ENCODE measurements at places on chromosomes 6 and 20.
A peak's percentile ranks its signal among the peaks of the same experiment; 100 is the strongest.

- DNase-seq: no peak
Observed at GRCh38 chr6:63561288-63561687, 11.0 kb upstream of the LOC128125822 start.

DNA sequence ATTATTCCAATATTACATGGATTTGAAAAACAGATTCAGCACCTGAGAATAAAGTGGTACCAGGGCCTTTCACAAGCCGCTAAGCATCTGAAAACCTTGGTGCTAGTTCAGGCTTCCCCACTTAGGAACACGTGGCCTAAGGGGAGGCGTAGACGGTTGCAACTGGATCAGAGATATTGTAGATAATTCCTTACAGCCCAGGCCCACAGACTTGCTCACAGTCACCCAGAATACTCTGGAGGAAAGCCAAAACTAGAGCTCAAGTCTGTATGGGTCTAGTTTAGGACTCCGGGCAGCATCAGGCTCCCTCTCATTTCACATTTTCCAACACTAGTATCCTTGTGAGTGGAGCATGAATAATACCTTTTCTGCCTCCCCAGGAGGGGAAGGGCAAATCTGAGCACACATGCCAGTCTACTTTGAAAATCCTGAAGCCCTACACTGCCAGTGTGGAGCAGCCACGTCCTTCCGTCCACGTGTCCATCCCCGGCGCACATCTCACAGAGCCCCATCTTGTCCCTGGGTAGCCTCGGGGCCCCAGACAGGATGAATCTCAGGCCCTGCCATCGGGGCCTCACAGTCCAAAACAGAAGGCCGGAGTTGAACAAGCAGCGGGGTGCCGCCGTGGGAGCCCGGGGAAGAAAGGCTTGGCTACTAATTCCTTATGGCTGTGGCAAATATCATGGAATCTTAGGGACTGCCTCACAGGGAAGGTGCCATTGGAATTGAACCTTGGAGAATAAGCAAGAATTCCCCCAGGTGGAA, 299.3 kb downstream of the NRN1 start:
- no peak for DNase-seq

- DNase-seq: no peak
Observed at GRCh38 chr20:9323622-9324021, 190.8 kb upstream of the LAMP5 start.

DNA sequence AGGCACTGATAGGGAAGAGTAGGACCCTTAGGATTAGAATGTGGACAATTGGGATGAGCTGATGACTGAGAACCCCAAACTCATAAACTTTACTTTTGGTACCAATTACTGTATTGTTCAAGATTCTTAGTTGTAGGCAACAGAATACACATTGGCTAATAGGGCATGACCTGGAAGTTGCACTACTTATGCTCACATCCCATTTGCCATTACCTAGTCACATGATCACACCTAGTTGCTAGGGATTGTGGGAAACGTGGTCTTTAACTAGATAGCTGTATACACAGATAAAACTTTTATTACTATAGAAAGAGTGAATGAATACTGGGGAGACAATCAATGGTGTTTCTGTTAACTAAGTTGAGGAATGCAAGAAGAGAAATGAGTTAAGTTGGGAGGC, 113.4 kb upstream of the AKIRIN2 start:
- DNase-seq: no peak

GRCh38 chr6:88914895-88915598, 48.4 kb downstream of the RNGTT start:
- no peak for DNase-seq

- no peak for DNase-seq
Observed at GRCh38 chr6:38034274-38034914, 214.9 kb downstream of the ZFAND3 start.

GRCh38 chr6:159933077-159933476, 35.8 kb upstream of the IGF2R start:
- no peak for DNase-seq

- DNase-seq: no peak
Observed at GRCh38 chr20:10074513-10074912, 39.7 kb downstream of the ANKEF1 start.

DNA sequence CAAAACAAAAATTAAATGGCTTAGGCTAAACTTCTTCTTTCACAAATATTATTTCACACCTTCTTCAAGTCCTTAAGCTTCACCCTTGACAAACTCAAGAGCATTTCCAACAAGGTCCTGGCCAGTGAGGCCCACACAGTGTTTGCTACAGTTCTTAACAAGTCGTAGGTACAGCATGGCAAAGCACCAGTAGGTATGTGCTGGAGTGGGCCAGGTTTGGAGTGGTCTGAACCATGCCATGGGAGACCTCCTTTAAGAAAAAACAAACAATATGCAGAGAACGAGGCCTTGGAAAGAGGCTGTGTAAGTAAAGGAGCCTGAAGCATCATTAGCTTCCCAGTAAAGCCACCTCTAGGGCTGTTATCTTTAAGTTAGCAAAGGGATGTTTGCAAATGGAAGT, 154.3 kb upstream of the SNX9 start:
- DNase-seq: no peak

GRCh38 chr6:107408714-107409113, 50.6 kb downstream of the PDSS2 start:
- no peak for DNase-seq

DNA sequence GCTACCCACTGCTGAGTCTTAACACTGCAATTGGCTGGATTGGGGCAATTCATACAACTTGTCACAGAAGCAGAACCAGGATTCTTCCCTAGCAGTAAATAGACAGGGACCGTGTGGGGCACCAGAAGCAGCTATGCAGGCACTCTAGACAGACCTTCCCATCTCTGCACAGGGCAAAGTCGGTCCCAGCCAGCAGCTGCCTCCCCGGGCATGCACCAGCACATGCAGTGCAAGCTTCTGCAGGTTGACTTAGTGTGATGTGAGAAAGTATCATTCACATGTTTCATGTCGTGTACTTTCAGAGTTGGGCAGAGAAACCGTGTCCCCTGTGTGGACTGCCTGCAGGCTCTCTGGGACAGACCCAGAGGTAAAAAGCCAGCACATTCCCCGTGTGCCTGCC, 98.0 kb upstream of the FOXA2 start:
- no peak for DNase-seq

DNA sequence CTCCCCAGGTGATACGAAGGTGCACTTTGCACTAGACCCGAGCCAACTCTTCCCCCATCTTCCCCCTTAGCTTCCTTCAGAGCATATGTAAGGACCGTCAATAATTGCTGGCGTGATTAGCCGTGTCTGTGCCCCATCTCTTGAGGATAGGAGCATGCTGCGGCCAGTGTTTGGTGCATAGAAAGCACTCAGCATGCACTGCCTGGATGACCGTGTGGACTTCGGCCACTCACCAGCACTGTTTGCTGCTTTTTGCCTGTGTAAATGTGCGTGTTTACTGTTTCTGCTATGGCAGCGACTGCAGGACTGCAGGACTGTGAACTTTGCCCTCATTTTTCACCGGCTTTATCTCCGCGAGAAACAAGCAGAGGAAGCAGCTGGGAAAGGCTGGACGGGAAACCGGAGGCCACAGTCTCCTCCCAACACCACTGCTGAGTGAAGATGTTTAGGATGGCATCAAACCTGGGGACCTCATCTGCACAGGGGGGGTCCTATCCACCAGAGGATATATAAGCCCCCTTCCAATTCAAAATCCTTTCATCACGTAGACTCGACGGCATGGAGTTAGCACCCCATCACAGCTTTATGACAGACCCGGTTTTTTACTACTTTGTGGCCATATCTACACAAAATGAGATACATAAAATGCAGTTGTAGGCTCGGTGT, 150.6 kb upstream of the AFDN start:
- DNase-seq: no peak

GRCh38 chr20:49541733-49542513, 26.0 kb downstream of the PTGIS start:
- peak; percentile 85 for DNase-seq

DNA sequence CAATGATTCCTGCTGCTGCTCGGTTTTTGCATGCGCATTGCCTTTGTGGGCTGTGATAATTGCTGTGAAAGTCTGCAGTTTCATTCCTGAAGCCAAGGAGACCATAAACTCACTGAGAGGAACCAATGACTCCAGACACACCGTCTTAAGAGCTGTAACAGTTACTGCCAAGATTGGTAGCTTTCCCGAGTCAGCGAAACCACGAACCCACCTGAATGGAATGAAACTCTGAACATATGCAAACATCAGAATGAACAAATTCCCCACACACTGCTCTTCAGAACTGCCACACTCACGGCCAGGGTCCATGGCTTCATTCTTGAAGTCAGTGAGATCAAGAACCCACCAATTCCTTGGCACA, 37.7 kb downstream of the TRIM27 start:
- DNase-seq: no peak

DNA sequence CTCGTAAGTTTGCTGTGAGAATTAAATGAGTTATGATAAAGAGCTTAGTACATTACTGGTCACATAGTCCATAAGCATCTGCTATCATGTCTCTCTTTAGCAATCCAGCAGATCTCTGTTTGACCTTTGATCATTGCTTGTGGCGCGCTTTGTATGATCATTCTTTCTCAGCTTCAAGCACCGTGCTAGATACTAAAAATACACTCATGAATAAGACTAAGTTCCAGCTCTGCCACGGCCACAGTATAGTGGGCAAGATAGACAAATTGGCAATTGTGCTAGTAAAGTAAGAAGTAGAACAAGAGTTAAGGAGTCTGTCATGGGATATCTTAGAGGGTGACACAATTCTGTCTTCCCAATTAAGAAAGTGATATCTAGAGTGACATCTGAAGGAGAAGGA, 75.2 kb upstream of the ADGRF1 start:
- DNase-seq: no peak

- no peak for DNase-seq
Observed at GRCh38 chr6:31676322-31676903, 4.5 kb downstream of the LY6G5C start.

- DNase-seq: no peak
Observed at GRCh38 chr6:85285114-85285513, 164.8 kb upstream of the NT5E start.

DNA sequence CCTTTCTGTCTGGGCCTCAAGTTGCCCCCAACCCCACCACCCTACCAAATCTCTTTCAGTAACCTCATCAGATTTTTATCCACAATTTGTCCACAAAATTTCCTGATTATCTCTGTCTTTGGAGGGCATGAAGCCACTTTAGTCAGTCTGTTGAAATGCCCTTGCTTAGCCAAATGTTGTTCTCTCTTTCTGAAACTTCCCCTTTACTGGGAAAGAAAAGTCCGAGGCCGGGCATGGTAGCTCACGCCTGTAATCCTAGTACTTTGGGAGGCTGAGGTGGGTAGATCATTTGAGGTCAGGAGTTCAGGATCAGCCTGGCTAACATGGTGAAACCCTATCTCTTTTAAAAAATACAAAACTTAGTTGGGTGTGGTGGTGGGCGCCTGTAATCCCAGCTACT, 33.8 kb downstream of the TOMM6 start:
- no peak for DNase-seq

- no peak for DNase-seq
Observed at GRCh38 chr20:11766961-11767360, 150.7 kb upstream of the BTBD3 start.

GRCh38 chr20:34024723-34025351, 31.1 kb downstream of the RALY start:
- DNase-seq: no peak

GRCh38 chr6:130980310-130981032, 82.6 kb downstream of the EPB41L2 start:
- DNase-seq: no peak

GRCh38 chr6:37280162-37280887, 22.4 kb upstream of the TMEM217 start:
- DNase-seq: no peak

- no peak for DNase-seq
Observed at GRCh38 chr6:125945378-125946141, 11.0 kb upstream of the HINT3 start.

- DNase-seq: peak; percentile 12
Observed at GRCh38 chr6:144284783-144285547, at the start of gene UTRN. Gene UTRN (plus strand): TSS chr6:144285335. CDS start chr6:144291829, 6,494 bp downstream.

DNA sequence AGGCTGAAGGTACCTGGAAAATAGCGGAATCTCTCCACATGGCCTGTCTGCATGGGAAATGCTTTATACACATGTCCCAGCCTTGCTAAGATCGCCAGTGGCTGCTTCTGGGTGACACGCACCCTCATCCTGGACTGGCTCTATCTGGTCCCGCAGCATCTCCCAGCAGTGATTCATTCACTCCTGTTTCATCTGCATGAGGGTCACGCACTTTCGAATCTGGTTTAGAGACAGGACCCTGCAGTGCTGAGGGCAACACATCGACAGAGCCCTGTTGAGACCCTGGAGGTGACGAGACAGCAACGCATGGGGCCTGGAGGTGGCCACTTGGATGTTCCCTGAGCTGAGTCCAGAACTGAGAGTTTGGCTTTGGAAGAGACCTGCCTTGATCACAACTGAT, 136.5 kb downstream of the SMOC2 start:
- DNase-seq: no peak

DNA sequence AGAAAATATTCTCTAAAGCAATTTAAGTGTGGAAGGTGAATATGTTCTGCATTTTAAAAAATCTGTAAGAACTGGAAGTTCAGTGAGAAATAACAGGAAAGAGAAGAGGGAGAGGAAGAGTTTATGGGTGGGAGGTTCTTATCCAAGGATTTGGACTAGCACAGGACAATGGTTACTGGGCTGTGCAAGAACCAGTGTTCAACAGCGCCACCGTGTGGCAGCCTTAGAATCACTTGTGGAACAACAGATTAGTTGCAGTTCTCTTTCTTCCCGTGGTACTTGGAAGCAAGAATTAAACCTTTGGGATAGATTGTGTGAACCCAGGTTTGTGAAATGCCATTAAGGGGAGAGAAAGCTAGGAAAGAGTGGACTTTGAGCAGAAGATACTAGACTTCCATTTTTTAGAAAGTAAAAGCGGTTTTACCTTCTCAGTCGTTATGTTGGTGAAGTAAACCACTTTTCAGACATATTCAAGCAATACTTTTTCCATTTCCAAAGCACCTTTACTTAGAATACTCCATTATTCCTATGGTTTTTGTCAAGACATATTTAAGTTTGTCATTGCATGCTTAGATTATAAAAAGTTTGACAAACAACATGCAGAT, 436.7 kb downstream of the RNF144B start:
- no peak for DNase-seq

Data from T-helper 2 cell (primary cell).